ENCODE measurements at places on chromosomes 1 and 21. TPM values are rescaled to one million over a fixed set of nuclear protein-coding genes. Genes with fewer than 3 reads are reported as not detected.

PTGFR gene
- total RNA-seq, result 0.13 TPM

AMIGO1 gene
- total RNA-seq, result 1.0 TPM

KRTAP20-2 gene
- total RNA-seq, result not detected

NEXN gene
- total RNA-seq, result 0.77 TPM

NKAIN1 gene
- under 0.01 TPM for total RNA-seq

GBP3 gene
- 15.6 TPM for total RNA-seq

GJB4 gene
- not detected for total RNA-seq

LCE6A gene
- not detected for total RNA-seq

BATF3 gene
- 1.4 TPM for total RNA-seq

ANKRD65 gene
- 0.25 TPM for total RNA-seq

CLCN6 gene
- 5.9 TPM for total RNA-seq

RHBDL2 gene
- 0.13 TPM for total RNA-seq

LCE3D gene
- total RNA-seq, result not detected

NCMAP gene
- not detected for total RNA-seq

S100A4 gene
- 35.9 TPM for total RNA-seq

HPDL gene
- total RNA-seq, result 1.6 TPM

CLEC20A gene
- not detected for total RNA-seq

All from dermis microvascular lymphatic vessel endothelial cell (primary cell).